ENCODE measurements at places on chromosomes 5 and 9.

DNA sequence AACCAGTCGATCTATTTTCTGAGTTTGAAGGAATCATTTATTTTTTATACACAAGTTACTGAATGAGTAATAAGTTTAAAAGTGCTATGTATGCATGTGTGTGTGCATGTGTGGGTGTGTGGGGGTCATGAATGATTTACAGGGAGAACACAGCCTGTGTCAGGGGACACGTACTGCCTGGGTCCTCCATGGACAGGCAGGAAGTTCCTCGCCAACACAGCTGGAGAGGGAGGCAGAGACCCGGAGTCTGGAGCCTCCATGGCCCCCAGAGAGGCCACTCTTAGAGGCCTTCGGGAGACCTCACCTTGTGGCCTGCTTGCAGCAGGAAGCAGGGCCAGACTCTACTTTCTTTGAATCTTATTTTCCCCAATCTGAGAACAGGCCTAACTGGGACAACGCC is 144.7 kb downstream of the GABBR2 start:
- no peak for DNase-seq

GRCh38 chr9:89323390-89323789 is 5.1 kb downstream of the SECISBP2 start:
- no peak for DNase-seq

GRCh38 chr9:80504601-80505230 is 933.0 kb downstream of the TLE4 start:
- no peak for DNase-seq

GRCh38 chr5:1946122-1946677 is 63.5 kb upstream of the IRX4 start:
- no peak for DNase-seq

- DNase-seq, result no peak
Observed at GRCh38 chr5:98231089-98231488, 542.4 kb upstream of the RGMB start.

Measured in NCI-H446 (cell line).